Cortex of kidney (tissue), 1 donor: ENCODE measurements at places on chromosomes 1 and 21.

DNA sequence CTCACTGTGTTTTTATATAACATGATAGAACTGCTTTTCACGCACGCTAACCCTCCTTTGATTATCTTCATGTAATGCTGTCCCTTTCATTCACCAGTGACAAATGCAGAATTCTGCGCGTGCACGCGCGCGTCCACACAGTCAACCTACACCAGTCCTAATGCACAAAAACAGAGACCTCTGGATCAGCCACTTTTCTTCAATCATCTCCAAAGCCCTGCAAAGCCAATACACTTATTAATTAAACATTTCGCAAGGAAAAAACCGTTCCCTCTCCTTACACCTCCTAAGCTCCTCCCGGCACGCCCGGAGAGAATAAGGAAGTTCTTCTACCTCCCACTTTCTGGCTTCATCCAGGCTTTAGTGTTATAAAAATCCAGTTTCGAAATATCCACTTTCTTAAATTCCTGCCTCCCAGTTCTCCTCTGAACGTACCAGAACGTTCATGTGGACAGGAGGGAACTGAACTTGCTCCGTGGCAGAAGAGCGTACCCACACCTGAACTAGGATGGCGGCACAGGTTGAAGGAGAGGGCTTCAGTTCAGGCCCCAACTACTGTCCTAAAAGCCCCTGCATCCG lies 4.6 kb downstream of the LMX1A start:
- DNase-seq: no peak

DNA sequence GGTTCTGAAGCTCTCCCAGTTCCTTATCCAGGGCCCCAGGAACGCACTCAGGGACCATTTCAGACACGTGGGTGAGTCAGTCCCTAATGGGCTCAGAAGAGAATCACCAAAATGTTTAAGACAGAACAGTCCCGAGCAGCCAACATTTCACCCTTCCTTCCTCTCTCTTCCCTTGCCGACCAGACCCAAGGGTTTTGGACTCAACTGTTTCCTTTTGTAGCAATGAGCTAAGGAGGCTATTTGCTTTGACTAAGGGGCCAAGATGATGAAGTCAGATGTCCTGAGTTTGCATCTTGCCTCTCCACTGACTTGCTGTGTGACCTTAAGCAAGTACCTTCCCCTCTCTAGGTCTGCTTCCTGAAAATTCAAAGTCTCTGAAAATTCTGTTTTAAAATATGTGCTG lies 472.3 kb upstream of the VAMP3 start:
- DNase-seq: no peak

- DNase-seq: no peak
Measured at GRCh38 chr21:27647401-27647800, 680.5 kb upstream of the ADAMTS5 start.

- no peak for DNase-seq
Measured at GRCh38 chr1:152052606-152053005, 15.8 kb upstream of the S100A11 start.

DNA sequence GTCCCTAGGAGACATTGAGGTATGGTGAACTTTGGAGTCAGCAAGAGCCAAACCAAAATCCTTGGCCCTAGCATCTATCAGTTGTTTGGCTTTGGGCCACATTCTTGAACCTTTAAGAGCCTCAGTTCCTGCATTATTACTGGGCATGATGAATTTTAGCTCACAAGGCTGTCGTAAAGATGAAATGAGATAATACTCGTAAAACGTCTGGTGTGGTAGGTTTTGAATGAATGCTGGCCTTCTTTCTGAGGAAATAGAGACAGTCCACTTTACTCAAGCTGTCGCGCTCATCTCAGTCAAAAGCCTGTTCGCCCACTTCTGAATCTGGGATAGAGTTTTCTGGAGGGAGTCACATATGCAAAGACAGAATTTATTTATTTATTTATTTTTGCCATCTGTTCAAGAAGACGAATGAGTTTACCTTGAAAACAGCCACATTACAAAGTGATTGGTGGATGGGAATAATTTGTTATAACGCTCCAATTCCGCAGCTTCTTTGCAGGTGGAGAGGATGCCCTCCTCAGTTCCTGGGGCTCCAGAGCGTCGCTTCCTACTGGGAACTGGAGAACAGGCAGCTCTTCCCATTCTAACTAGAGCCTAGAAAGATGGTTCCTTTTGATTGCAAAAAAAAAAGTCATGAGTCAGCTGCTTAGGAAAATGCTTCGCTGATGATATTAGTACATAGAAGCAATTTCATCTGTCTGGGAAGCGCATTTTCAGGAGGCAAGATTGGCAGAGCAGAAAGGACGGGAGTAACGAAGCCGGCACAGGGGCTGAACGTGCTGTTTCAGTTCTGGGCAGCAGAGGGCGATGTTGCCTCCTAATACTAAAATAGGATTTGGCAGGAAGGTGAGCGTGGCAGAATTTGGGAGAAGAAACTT lies 49.9 kb upstream of the CYP2J2 start:
- no peak for DNase-seq
